Upper lobe of right lung (tissue), 1 donor: ENCODE measurements at places on chromosomes 12 and 14. TPM values are rescaled to one million over a fixed set of nuclear protein-coding genes. Genes with fewer than 3 reads are reported as not detected.

DNA sequence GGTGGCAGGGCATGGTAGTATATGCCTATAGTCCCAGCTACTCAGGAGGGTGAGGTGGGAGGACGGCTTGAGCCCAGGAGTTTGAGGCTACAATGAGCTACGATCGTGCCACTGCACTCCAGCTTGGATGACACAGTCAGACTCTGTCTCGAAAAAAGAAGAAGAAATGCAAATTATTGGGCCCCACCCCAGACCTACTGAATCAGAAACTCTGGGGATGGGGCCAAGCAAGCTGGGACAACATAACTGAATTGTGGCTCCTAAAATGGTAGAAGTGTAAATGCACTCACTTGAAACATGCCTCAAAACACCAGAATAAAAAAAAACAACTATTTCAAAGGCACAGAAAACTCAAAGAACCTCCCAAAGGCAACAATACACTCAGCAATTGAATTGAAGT is 37.0 kb downstream of the CIT start:
- no peaks in the 10 kb centered on the region for H3K36me3 ChIP-seq
- no peak overlapping the region for H3K4me3 ChIP-seq
- no peak overlapping the region for H3K27ac ChIP-seq
- H3K27me3 ChIP-seq = no peaks in the 10 kb centered on the region

The P2RX7 gene
- total RNA-seq = 20.1 TPM

The PIANP gene
- total RNA-seq = 0.20 TPM

The NOXRED1 gene
- total RNA-seq = 0.55 TPM

The B4GALNT1 gene
- 0.93 TPM for total RNA-seq

The MYH6 gene
- 3.4 TPM for total RNA-seq
